ENCODE measurements at places on chromosomes 6 and 20. TPM values are rescaled to one million over a fixed set of nuclear protein-coding genes. Genes with fewer than 3 reads are reported as not detected.

RBM12 gene
- 56.1 TPM for total RNA-seq

DNA sequence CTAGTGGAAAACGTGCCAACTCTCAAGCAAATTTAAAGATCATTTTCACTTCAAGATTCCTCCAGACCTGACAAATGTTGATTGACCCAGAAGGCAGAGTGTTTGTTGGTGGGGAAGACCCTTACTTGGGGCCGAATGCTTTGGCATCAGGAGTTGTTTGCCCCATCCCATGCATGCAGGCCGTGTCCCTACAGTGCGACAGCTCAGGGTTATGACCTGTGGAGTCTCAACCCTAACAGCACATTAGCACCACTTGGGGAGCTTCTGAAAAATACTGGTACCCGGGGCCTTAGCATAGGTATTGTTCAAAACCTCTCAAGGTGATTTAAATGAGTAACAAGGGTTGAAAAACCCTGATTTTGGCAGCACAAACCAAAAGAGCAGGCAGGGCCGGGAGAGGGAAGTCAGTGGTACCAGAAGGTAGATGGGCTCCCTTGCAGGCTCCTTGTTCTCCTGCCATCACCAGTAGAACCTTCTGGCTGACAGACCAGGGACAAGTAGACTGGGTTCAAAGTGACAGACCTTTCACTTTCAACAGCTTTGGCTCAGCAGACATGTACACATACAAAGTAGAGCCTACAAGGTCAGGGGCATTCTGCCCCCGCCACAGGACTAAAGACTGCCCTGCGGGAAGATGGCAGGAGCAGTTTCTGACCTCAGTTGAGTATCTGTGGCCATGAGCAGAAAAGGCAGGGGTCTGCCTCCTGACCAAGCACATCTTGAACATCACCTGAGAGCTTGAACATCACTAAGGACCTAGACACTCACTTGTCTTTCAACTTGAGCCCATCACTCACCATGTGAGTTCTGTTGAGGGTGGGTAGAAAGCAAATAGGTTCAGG, 39.6 kb downstream of the PLCG1 start:
- no peak for DNase-seq

ENPP3 gene
- total RNA-seq, result under 0.01 TPM

SYNDIG1 gene
- under 0.01 TPM for total RNA-seq

SMPDL3A gene
- total RNA-seq, result 21.3 TPM

ZBP1 gene
- total RNA-seq, result not detected

DNA sequence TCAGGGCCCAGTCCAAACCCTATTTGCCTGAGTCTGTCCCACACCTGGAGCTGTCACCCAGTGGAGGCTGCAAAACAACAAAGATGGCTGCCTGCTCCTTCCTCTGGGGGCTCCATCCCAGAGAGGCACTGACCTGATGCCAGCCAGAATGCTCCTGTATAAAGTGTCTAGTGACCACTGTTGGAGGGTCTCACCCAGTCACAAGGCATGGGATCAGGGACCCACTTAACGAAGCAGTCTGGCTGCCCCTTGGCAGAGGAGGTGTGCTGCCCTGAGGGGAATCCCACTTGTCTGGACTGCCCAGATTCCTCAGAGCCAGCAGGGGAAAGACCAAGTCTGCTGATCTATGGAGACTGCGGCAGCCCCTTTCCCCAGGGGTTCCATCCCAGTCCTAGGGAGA, 241.6 kb downstream of the CDH26 start:
- DNase-seq, result no peak

BPIFB4 gene
- not detected for total RNA-seq

- peak; percentile 87 for DNase-seq
These were observed 24.7 kb downstream of the TTLL9 start for GRCh38 chr20:31894980-31895675.

ULBP3 gene
- total RNA-seq, result 17.3 TPM

All from fibroblast of villous mesenchyme (primary cell).